ENCODE measurements at places on chromosomes 7 and 10.

- peak; percentile 58 for DNase-seq
Observed at GRCh38 chr7:45595809-45596664, 21.9 kb downstream of the ADCY1 start.

DNA sequence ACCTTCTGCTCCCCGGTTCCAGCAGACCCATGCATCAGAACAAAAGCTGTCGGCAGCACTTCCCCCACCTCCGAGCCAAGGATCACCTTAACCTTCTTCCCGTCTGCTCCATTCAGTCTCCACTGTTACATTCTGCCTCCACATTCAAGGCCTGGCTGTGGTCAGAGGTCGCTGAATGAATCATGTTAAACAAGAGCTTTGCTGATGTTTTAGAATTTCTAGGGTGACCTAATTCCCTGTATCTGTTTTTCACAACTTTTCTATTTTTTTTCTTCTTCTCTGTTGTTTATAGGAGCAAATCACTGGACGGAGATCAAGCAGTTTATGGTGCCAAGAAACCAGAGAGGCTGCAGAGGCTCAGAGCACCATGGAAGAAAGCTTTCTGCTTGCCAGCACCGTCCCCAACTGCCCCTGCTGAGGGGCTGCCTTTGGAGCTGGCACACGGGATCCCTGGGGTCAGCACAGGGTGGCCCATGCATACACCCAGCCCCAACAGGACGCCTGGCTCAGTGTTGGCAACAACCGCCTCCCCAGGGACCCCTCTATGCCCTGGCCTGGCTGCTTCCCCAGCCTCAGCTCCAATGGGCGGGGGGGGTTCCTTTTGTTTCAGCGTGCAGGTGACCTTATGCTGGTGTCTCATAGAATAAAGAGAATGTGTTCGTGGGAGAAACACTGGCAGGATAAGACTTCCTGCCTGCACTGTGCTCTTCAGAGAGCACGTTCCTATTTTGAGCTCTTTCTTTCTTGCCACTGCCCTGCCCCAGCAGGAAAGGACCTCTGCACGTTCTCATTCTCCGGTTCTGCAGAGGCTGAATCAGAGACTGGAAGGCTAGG, 182.7 kb upstream of the LYZL2 start:
- peak; percentile 95 for DNase-seq

GRCh38 chr10:128400564-128400963, 274.3 kb upstream of the MKI67 start:
- DNase-seq: no peak

GRCh38 chr10:1420661-1421362, 316.5 kb downstream of the ADARB2 start:
- DNase-seq: peak; percentile 43

- DNase-seq: peak; percentile 47
Observed at GRCh38 chr7:45606931-45607330, 32.8 kb downstream of the ADCY1 start.

- DNase-seq: no peak
Observed at GRCh38 chr10:86779220-86780017, 23.0 kb downstream of the BMPR1A start.

GRCh38 chr10:123634221-123634620, 31.9 kb upstream of the GPR26 start:
- peak; percentile 88 for DNase-seq

Data from vagina (tissue), 2 donors.